ENCODE measurements at places on chromosomes 5 and 9. TPM values are rescaled to one million over a fixed set of nuclear protein-coding genes. Genes with fewer than 3 reads are reported as not detected.

The LSM11 gene
- total RNA-seq: 5.9 TPM

The EQTN gene
- total RNA-seq: 0.78 TPM

The NOP16 gene
- 9.7 TPM for total RNA-seq

The GRM6 gene
- total RNA-seq: not detected

The IFNA13 gene
- not detected for total RNA-seq

- H3K27me3 ChIP-seq: no peaks in the 10 kb centered on the region
- H3K36me3 ChIP-seq: no peaks in the 10 kb centered on the region
- no peak overlapping the region for H3K4me3 ChIP-seq
- no peaks in the 10 kb centered on the region for H3K4me1 ChIP-seq
These were observed 241.9 kb downstream of the IRX1 start for GRCh38 chr5:3837506-3837905.

- DNase-seq: no peak
- no peak overlapping the region for H3K27ac ChIP-seq
- no peak overlapping the region for H3K4me3 ChIP-seq
- H3K27me3 ChIP-seq: no peaks in the 10 kb centered on the region
- H3K36me3 ChIP-seq: no peaks in the 10 kb centered on the region
These were observed 344.5 kb downstream of the EBF1 start for GRCh38 chr5:158755221-158755620.

DNA sequence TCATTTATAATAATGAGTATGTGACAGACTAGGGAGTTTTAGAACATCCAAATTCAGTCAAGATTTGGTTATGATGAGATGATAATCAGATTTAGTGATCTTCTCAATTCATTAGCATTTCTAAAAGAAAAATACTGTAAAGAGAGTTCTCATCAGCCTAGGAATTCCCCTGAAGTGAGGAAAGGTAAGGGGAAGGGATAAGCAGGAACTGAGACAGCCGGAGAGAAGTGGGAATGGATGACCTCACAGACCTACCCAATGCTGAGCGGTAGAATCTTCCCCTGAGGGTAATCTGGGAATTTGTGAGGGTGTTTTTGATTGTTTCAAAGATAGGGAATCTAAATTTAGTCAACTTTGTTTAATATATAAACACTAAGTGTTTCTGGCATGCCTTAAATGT, 16.7 kb upstream of the GPBP1 start:
- no peaks in the 10 kb centered on the region for H3K4me1 ChIP-seq
- no peaks in the 10 kb centered on the region for H3K36me3 ChIP-seq
- H3K27ac ChIP-seq: no peak overlapping the region
- no peak overlapping the region for H3K4me3 ChIP-seq
- no peaks in the 10 kb centered on the region for H3K27me3 ChIP-seq
- DNase-seq: no peak

DNA sequence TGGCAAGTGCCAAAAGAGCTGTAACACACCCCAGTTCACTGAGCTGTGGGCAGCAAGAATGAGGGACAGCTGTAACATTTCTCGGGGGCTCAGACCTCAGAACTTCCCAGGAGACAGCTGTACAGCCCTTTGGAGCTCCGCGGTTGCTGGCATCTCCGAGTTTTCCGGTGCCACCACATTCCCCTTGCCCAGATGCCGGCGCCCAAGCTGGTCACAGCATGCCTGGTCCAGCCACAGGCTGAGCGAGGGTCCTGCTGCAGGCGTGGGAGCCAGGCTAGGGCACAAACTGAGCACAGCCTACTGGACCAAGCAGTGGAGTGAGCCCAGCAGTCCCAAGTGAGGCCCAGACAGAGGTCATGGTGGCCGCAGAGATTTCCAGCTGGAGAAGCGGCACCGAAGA, 797.7 kb upstream of the EDIL3 start:
- no peaks in the 10 kb centered on the region for H3K27me3 ChIP-seq
- H3K27ac ChIP-seq: no peak overlapping the region
- H3K4me1 ChIP-seq: no peaks in the 10 kb centered on the region

- no peaks in the 10 kb centered on the region for H3K4me1 ChIP-seq
- no peaks in the 10 kb centered on the region for H3K36me3 ChIP-seq
- H3K27ac ChIP-seq: no peak overlapping the region
- no peaks in the 10 kb centered on the region for H3K27me3 ChIP-seq
- DNase-seq: no peak
These were observed 220.6 kb downstream of the TRIM36 start for GRCh38 chr5:114948986-114949621.

DNA sequence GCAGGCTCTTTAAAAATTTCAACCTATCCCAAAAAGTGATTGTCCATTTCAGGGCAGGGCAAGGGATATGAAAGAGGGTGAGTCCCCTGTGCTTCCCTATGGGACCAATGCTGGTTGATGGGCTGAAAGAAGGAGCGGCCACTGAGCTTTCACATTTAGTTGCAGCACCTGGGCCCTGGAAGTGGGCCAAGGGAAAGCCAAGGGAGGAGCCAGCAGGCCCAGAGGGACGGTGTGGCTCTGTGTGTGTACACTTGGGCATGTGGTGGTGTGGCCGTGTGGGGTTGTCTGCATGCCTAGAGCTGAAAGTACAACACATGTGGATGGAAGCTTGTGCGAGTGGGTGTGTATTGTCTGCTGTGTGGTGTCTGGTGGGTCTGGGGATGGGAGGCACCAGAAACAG, 14.0 kb upstream of the PSMD5 start:
- peaks cover 7% of the 10 kb centered on the region for H3K36me3 ChIP-seq
- no peaks in the 10 kb centered on the region for H3K4me1 ChIP-seq
- no peak for DNase-seq
- H3K27me3 ChIP-seq: no peaks in the 10 kb centered on the region
- H3K27ac ChIP-seq: no peak overlapping the region

- no peaks in the 10 kb centered on the region for H3K4me1 ChIP-seq
- DNase-seq: no peak
- no peaks in the 10 kb centered on the region for H3K27me3 ChIP-seq
- no peak overlapping the region for H3K27ac ChIP-seq
These were observed 24.0 kb downstream of the CSF1R start for GRCh38 chr5:150062216-150062922.

DNA sequence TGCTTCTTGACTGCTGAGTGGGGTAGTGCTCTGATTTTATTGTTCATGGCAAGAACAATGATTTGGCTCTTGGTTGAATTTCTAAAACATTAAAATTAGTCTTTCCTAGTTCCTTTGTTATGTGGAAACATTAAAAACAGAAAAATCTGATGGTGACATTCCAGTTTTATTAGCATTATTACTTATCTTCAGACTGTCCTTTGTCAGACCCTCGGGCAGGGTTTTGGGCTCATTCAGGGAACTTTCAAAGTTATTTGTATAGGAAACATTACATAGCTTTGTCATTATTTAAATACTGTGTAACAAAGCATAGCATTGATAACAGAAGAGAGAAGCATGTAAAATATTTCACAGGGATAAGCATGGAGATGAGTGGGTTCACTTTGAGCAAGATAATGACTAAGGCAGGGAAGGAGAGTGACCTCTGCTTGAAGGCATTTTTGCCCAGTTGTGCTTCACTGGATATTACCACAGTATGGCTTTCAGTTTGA, 119.9 kb downstream of the KDM4C start:
- H3K36me3 ChIP-seq: no peaks in the 10 kb centered on the region
- peaks cover 2% of the 10 kb centered on the region for H3K4me1 ChIP-seq
- H3K27ac ChIP-seq: no peak overlapping the region
